RWPE2 (cell line): ENCODE measurements at places on chromosomes 2 and 18.

DNA sequence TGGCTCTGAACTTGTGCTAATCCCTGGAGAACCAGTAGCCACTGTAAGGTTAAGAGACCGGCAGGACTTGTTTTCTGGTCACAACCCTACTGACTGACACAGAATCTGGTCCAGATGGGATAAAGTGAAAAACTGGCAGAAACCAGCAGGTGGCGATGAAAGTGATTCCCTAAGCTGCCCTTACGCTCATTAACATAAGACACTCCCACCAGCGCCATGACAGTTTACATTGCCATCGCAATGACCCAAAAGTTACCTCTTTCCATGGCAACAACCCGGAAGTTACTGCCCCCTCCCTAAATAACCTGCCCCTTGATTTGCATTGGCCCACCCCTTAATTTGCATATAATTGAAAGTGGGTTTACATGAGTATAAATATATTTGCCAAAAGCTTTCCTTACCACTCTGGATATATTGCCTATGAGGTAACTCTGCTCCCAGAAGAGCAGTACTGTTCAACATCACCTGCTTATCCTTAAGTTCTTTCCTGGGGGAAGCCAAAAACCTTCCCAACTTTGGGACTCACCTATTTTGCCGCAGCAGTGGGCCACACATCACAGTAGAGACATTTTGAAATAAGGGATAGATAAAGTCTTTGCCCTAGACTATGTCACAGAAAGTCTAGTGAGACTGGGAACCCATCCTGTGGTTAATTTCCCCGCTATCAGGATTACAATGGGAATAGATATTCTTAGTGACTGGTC, 35.8 kb upstream of the AFF3 start:
- H3K4me3 ChIP-seq, result no peak overlapping the region
- DNase-seq, result no peak
- H3K27ac ChIP-seq, result no peak overlapping the region
- H3K27me3 ChIP-seq, result no peaks in the 10 kb centered on the region
- H3K4me1 ChIP-seq, result no peaks in the 10 kb centered on the region
- H3K36me3 ChIP-seq, result no peaks in the 10 kb centered on the region

DNA sequence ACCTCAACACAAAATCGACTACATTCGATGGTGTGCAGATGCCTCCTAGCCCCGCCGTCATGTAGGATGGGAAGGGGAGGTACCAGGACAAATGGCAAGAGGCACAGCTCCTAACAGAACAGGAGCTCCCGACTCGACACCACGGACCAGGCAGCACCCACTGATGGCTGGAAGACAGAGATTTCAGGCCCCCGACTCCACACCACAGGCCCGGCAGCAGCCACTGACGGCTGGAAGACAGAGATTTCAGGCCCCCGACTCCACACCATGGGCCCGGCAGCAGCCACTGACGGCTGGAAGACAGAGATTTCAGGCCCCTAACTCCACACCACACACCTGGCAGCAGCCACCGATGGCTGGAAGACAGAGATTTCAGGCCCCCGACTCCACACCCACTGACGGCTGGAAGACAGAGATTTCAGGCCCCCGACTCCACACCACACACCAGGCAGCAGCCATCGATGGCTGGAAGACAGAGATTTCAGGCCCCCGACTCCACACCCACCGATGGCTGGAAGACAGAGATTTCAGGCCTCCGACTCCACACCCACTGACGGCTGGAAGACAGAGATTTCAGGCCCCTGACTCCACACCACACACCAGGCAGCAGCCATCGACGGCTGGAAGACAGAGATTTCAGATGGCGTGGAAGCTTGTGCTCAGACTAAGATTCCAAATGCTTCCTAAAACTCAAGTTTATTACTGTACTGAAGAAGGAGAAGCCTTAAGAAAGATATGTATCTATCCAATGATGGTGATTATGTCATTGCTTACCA, 135.5 kb downstream of the EIPR1 start:
- no peaks in the 10 kb centered on the region for H3K4me1 ChIP-seq
- H3K36me3 ChIP-seq, result no peaks in the 10 kb centered on the region
- H3K27ac ChIP-seq, result no peak overlapping the region
- DNase-seq, result no peak

DNA sequence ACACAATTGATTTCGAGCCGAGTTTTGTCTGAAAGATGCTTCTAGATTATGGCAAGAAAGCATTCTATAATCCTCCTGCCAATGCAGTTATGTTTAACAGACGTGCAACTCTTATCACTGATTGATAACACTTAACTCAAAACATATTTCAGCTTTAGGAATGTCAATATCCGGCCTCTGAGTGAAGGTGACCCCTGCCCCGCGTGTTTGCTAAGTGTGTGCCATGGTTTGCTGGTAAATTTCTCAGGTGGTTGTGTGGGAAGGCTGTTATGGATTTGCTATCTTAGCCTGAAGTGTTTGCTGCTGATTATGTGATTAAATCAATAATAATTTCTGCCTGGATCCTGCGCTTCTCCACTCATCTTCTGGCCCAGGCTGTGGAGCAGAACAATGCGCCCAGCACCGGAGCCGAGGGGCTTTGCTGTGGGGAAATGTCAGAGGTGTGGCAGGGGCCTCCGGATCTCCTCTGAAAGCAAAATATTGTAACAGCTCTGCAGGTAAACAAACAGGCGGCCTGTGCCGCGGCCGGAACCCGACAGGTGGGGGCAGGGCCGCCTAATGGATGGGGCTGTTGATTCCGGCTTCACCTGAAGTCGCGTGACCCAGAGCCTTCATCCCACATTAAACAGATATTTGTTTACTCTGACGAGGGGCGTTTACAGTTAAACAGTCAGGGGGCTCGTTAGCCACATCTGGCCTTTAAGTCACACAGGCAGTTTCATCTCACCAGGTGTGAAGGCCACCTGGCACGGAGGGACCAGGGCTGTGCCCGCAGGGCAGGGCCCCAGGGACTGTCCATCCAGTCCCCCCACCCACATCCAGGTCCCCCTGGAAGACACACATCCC, 210.7 kb upstream of the SALL3 start:
- H3K27me3 ChIP-seq, result no peaks in the 10 kb centered on the region
- no peak overlapping the region for H3K27ac ChIP-seq
- DNase-seq, result no peak
- H3K36me3 ChIP-seq, result no peaks in the 10 kb centered on the region
- no peak overlapping the region for H3K4me3 ChIP-seq

DNA sequence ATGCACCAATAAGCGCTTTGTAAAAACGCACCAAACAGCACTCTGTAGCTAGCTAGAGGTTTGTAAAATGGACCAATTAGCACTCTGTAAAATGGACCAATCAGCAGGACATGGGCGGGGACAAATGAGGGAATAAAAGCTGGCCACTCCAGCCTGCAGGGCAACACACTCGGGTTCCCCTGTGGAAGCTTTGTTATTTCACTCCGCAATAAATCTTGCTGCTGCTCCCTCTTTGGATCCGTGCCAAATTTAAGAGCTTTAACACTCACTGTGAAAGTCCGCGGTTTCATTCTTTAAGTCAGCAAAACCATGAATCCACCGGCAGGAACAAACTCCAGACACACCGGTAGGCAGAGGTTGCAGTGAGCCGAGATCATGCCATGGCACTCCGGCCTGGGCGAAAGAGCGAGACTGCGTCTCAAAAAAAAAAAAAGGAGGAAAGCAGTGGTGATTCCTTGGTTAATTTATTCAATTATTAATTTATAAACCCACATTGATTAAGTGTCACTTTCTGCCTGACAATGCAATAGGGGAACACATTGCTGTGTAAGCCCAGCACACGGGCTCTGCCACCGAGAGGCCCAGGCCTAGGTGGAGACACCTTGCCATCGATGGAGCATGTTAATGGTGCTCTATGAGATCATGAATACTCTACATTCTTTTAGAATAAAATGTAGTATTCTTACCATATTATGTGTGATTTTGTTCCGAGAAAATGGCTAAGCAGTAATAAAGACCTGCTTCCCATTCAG, 687.6 kb upstream of the HS6ST1 start:
- no peaks in the 10 kb centered on the region for H3K36me3 ChIP-seq
- DNase-seq, result no peak
- no peaks in the 10 kb centered on the region for H3K4me1 ChIP-seq
- H3K27ac ChIP-seq, result no peak overlapping the region
- H3K4me3 ChIP-seq, result no peak overlapping the region
- H3K27me3 ChIP-seq, result no peaks in the 10 kb centered on the region

GRCh38 chr2:149972066-149972465, 384.5 kb upstream of the MMADHC start:
- no peak overlapping the region for H3K4me3 ChIP-seq
- no peaks in the 10 kb centered on the region for H3K4me1 ChIP-seq
- DNase-seq, result no peak
- no peaks in the 10 kb centered on the region for H3K36me3 ChIP-seq
- no peak overlapping the region for H3K27ac ChIP-seq

DNA sequence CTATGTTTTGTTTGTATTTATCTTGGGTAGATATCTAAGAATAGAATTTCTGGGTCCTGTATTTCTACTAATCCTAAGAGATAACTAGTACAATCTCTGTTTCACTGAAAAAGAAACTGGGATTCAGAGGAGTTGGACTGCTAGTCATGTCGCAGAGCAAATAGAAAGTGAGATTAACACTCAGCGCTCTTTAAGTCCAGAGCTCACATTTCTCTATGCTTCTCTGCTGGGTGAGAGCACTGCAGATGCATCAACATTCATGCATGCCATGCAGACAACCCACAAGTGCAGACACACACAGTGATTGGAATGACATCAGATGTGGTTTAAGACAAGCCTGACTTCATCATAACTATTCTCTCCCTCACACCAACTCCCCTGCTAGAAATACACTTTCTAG, 563.8 kb downstream of the TDRD15 start:
- no peak for DNase-seq
- no peak overlapping the region for H3K27ac ChIP-seq
- H3K27me3 ChIP-seq, result no peaks in the 10 kb centered on the region
- H3K4me3 ChIP-seq, result no peak overlapping the region
- no peaks in the 10 kb centered on the region for H3K4me1 ChIP-seq

- DNase-seq, result no peak
- H3K27ac ChIP-seq, result no peak overlapping the region
- H3K27me3 ChIP-seq, result no peaks in the 10 kb centered on the region
- H3K4me1 ChIP-seq, result peaks cover 6% of the 10 kb centered on the region
- no peak overlapping the region for H3K4me3 ChIP-seq
These were observed 33.8 kb downstream of the RTP5 start for GRCh38 chr2:241903121-241904010.

DNA sequence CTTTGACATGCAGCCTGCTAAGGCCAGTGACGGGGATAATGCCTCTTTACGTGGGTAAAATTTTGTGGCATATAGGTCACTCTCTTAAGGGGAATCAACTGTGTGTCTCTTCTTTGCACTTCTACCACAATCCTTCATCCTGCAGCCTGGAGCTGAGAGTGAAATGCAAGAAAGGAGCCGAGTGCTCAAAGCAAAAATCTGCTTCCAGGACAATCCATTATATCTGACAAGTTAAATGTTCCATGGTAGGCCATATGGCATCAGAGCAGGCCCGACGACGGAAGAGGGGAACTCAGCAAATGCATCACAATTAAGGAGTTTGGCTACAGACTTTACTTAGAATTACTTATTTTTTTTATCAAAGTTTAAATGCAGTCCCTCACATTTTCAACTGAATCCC, 171.2 kb downstream of the TCF4 start:
- H3K36me3 ChIP-seq, result no peaks in the 10 kb centered on the region
- peaks cover 4% of the 10 kb centered on the region for H3K4me1 ChIP-seq
- H3K27ac ChIP-seq, result no peak overlapping the region
- no peak for DNase-seq
- no peaks in the 10 kb centered on the region for H3K27me3 ChIP-seq

DNA sequence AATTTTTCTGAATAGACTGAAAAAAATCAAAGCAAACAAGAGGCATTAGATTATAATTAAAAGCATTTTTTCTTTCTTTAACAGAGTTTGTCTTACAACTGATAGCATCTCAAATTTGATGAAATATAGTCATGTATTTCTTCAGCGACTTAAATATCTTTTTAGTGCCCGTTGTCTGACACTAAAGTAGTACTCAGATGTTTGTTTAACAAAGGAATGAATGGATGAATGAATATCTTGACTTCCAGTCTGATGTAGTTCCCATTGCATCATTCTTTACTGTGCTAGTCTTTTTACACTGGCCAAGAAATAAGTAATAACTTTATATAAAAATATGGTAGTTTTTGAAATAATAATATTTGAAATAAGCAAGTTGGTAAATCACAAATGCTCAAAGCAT, 111.1 kb downstream of the TTC27 start:
- no peak overlapping the region for H3K4me3 ChIP-seq
- no peaks in the 10 kb centered on the region for H3K4me1 ChIP-seq
- H3K27me3 ChIP-seq, result no peaks in the 10 kb centered on the region
- no peak for DNase-seq
- H3K36me3 ChIP-seq, result peaks cover 16% of the 10 kb centered on the region

GRCh38 chr2:29063056-29063455, 11.3 kb downstream of the PCARE start:
- no peak overlapping the region for H3K4me3 ChIP-seq
- no peaks in the 10 kb centered on the region for H3K36me3 ChIP-seq
- H3K27me3 ChIP-seq, result no peaks in the 10 kb centered on the region
- peaks cover 31% of the 10 kb centered on the region for H3K4me1 ChIP-seq

GRCh38 chr2:207501802-207502576, 27.8 kb upstream of the CREB1 start:
- H3K27ac ChIP-seq, result no peak overlapping the region
- peaks cover 32% of the 10 kb centered on the region for H3K4me1 ChIP-seq
- no peaks in the 10 kb centered on the region for H3K36me3 ChIP-seq

- no peak overlapping the region for H3K4me3 ChIP-seq
- H3K4me1 ChIP-seq, result no peaks in the 10 kb centered on the region
- DNase-seq, result no peak
- H3K27me3 ChIP-seq, result no peaks in the 10 kb centered on the region
- H3K27ac ChIP-seq, result no peak overlapping the region
These were observed 1407.0 kb upstream of the CELF4 start for GRCh38 chr18:38972571-38972970.

DNA sequence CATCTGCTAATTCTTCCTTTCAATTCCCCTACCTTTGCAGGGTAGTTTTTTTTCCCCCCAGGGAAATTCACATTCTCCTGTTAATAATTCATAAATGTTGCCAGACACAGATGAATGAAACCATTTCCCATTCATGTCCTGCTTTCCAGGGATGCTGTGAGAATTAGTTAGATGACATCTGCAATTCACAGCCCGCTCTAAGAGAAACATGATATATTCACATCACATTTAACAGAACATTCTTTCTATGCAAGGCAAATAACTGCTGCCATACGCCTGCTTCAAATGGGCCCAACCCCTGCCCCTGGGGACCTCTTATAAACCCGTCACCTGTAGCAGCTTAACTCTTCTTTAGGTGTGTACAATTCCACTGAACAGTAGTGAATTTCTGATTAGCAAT, 110.6 kb upstream of the CTAGE1 start:
- no peak overlapping the region for H3K4me3 ChIP-seq
- no peaks in the 10 kb centered on the region for H3K27me3 ChIP-seq
- no peak for DNase-seq
- H3K4me1 ChIP-seq, result no peaks in the 10 kb centered on the region
- H3K27ac ChIP-seq, result no peak overlapping the region

GRCh38 chr2:26238311-26238958, 6.0 kb downstream of the HADHA start:
- H3K27ac ChIP-seq, result no peak overlapping the region
- no peak overlapping the region for H3K4me3 ChIP-seq
- H3K36me3 ChIP-seq, result peaks cover 59% of the 10 kb centered on the region
